Kasumi-1 (cell line): ENCODE measurements at places on chromosomes 12 and 14.
A peak's percentile ranks its signal among the peaks of the same experiment; 100 is the strongest.

- no peak for DNase-seq
These were observed 457.7 kb upstream of the TMEM132C start for GRCh38 chr12:127809275-127809674.

- DNase-seq: no peak
These were observed 133.8 kb upstream of the CPM start for GRCh38 chr12:69066492-69067373.

- peak; percentile 92 for DNase-seq
These were observed 8.7 kb downstream of the ANKRD13A start for GRCh38 chr12:110007881-110008280.

DNA sequence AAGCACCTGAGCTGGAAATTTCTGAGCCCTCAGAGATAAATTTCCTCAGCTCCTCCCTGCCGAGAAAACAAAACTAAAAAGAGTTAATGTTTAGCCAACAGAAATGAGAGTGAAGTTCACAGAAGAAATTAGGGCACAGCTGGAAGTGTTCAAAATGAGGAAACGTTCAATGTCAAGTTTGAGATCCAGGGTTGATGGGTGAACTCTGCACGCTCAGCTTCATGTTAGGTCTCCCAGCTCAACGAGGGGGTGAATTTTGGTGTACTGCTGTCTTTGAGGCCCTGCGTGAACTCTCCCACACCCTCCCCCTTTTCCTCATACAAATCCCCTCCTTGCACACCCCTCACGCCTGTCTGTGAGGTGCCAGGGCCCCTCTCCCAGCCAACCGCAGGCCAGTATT, 13.3 kb upstream of the OAS3 start:
- no peak for DNase-seq

- no peak for DNase-seq
These were observed 31.1 kb downstream of the IRF2BPL start for GRCh38 chr14:76997257-76997970.

- DNase-seq: no peak
These were observed 10.7 kb upstream of the RTRAF start for GRCh38 chr14:51978681-51979085.

GRCh38 chr12:34600592-34601462, 578.5 kb downstream of the ALG10 start:
- no peak for DNase-seq

DNA sequence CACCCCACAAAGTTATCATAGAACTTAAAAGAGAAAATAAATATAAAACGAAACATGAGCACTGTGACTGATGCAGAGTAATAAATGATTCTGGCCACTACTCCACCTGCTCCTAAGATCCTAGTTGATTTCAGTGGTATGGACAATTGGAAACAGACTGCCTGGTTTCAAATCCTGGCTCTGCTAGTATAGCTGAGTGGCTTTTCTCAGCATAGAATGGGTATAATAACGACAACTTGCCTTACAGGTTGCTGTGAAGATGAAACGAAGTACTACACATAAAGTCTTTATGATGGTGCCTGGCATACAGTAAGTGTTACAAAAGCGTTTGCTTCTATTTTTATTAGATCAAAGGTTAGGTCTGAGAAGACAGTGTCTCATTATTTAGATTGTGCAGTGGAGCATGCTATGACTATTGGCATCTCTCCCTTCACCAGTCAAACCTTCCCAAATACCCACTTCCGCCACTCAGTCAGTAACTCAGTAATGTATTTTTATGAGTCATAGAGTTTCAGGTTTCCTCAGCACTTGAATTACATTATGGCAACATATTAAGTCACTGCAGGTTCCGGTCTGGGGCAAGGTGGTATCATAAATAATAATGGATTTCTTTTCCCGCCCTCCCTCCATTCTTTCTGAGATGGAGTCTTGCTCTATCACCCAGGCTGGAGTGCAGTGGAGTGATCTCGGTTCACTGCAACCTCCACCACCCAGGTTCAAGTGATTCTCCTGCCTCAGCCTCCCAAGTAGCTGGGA, 29.7 kb upstream of the NR2C1 start:
- DNase-seq: peak; percentile 27

GRCh38 chr14:77868552-77869285, 68.8 kb downstream of the ADCK1 start:
- DNase-seq: no peak

GRCh38 chr12:68440068-68440581, 108.0 kb upstream of the MDM1 start:
- no peak for DNase-seq

GRCh38 chr12:113470871-113471618, 626 bp downstream of the LHX5 start:
- DNase-seq: no peak

DNA sequence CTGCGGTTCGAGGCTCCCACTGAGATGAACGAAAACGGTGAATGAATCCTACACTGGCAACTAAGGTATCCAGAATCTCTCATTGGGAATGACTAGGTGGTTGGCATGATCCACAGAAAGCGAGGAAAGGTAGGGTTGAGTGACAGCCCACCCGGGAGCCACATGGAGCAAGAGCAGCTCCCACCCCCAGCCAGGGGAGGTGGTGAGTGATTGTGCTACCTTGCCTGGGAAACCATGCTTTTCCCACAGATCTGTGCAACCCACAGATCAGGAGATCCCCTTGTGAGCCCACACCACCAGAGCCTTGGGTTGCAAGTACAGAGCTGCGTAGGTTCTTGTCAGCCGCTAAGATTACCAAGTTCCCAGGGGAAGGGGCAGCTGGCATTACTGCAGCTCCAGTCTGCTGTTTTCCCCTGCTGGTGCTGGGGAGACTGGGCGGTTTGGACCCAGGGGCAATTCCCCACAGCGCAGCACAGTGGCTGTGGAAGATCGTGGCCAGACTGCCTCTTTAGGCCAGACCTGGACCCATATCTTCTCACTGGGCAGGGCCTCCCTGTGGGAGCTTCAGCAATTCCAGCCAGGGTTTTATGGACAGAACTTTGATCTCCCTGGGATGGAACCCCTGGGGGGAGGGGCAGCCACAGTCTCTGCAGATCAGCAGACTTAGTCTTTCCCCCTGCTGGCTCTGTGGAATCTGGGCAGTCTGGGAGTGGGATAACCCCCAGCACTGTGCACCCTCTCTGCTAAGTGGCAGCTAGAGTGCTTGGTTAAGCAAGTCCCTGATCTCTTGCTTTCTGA, 44.6 kb upstream of the PPP4R3A start:
- no peak for DNase-seq

DNA sequence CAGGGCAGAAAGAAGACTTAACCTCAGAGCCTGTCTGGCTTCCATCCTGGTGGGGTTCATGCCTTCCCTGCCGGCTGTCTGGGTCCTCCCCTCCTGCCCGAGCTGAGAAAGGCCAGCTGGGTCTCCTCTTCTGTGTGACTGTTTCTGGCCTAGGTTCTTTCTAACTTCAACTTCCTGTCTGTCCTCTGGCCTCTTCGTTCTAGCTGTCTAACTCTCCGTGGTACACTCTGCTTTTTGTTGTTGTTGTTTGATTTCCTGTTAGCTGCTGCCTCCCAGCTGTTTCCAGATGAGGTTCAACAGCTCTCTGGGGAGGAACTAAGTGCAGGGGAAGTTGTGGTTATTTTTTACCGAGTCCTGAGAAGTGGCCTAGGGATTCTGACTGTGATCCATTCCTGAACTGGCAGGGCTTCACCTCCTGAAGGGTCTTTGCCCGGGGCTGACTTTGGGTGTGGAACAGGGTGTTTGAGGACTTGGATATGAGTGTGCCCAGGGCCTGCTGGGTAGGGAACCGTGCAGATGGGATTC, 3.2 kb downstream of the MLXIP start:
- peak; percentile 96 for DNase-seq

DNA sequence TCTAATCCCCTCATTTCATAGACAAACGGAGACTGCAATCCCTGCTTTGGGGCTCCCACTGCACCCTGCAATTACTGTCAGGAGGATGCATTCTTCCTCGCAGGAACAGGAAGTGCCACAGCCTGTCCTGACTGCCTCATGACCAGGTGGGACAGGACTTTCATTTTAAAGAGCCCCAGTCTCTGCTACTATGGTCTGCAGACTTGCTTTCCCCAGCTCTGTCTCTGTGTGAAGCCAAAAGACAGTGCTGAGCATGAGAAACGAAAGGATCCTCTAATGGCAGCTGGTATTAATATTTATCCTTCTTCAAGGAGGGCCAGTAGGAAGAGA, 60.0 kb upstream of the PNMA1 start:
- no peak for DNase-seq

- DNase-seq: no peak
These were observed 43.4 kb downstream of the CDK17 start for GRCh38 chr12:96356831-96357230.

- no peak for DNase-seq
These were observed 181.4 kb upstream of the BMP4 start for GRCh38 chr14:54138024-54138353.
